ENCODE measurements at places on chromosomes 5 and 9. TPM values are rescaled to one million over a fixed set of nuclear protein-coding genes. Genes with fewer than 3 reads are reported as not detected.
A peak's percentile ranks its signal among the peaks of the same experiment; 100 is the strongest.

The SMIM33 gene
- not detected for total RNA-seq

The CFAP157 gene
- total RNA-seq = 0.11 TPM

The GPR21 gene
- not detected for total RNA-seq

The SLC25A48 gene
- not detected for total RNA-seq

The TOMM5 gene
- total RNA-seq = 168 TPM

DNA sequence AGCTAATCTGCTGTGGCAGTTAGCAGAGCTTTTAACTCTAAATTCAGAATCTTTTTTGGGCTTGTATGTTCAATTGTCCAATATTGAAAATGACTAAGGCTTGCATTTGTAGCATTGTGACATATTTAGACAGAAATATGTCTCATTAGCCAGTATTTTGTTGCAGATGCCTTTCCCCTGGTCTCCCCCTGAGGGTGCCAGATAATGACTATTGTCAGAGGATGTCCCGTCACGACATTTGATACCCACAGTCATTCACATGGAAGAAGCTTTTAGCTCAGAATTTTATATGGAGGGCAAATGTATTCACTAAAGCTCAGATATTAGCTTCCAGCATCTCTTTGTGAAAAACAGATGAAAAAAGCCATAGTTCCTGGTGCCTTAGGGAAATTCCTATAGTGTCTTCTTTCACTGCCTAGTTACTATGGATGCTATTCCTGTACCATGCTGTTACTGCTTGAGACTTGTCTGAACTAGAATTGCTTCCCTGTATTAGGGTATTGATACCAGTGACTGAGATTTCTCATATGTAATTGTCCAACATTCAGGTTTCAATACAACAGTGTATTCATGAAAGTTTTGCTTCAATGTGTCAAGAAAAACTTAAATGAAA is 96.2 kb downstream of the CCDC192 start:
- DNase-seq = no peak

- DNase-seq = no peak
Observed at GRCh38 chr5:150323092-150323491, 20.4 kb upstream of the ARSI start.

DNA sequence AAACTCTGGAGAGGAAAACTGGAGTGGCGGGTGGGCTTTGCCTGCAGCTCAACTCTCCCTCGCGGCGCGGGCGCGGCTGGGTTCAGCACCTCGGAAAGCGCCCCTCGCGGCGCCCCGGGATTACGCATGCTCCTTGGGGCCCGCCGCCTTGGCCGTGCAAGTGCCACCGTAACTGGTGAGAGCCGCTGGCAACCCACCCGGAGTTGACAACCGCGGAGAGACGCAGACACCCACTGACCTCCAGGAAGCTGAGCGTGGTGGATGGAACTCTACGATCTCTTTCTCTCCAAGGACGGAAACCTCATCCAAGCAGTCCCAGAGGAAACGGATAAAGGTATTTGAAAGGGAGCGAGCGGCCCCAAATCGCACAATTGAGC is 194 bp upstream of the RXFP3 start:
- peak; percentile 64 for DNase-seq

- peak; percentile 14 for DNase-seq
Observed at GRCh38 chr5:78907255-78907891, 77.7 kb downstream of the ARSB start.

DNA sequence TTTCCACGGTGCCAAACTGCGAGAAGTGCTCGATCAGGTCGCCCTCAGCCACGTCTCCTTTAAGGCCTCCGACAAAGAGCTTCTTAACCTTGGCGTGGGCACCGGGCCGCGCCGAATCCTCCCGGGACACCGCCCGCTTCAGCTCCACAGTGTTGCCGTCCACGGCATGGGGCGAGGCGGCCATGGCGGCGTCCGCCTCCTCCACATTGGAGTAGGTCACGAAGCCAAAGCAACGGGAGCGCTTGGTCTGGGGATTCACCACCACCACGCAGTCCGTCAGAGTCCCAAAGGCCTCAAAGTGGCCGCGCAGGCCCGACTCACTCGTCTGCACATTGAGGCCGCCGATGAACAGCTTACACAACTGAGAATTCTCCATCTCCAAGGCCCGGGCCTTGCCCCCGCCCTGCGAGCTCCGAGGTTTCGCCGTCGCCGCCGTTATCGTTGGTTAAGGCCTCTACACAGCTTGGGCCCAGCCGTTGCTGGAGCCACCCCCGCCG is 424 bp downstream of the HNRNPA0 start:
- DNase-seq = peak; percentile 42

- DNase-seq = no peak
Observed at GRCh38 chr5:168531191-168531590, 2.1 kb downstream of the FBLL1 start.

- DNase-seq = no peak
Observed at GRCh38 chr5:150045549-150045948, 40.8 kb downstream of the CSF1R start.

DNA sequence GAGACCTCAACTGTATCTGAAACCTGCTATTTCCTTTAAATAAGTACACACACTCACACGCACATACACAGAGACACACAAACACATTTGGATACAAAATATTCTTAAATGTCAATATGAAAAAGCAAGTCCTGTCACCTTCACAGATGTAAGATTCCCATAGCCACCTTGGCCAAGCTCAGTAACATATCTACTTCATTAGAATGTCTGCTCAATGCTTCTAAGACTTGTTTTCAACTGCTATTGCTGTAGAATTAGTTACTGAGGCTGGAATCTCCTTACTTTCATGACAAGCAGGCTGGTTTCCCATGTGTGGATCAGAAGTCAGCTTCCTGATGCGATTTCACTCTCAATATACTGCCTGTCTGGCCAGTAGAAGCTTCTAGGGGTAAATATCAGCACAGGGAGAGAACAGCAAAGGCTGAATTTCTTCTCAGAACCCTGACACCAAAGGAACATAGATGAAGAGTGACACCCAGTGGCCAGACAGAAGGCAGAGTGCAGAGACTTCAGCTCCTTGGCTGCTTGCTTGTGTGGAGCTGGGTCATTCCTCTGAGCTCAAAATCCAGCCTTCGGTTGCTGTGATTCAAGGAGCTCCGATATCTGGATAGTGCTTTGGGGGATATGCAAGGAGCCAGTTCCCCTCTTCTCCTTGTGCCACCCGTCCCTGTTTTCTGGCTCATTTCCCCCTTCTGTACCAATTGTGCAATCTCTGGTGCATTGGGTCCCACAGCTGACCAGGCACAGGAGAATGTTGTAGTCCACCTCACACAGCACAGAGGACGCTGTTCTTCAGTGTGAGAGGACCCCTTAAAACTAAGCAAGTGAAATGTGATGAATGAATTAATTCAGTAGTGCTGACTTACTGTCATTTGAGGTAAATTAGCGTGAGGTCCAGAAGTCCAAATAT is 26.6 kb upstream of the ABLIM3 start:
- peak; percentile 58 for DNase-seq
